Stimulated activated CD8-positive, alpha-beta memory T cell treated with anti-CD3 and anti-CD28 coated beads, Interleukin-15, amount 100 ng/mL, for 24 hours (primary cell): ENCODE measurements at places on chromosomes 11 and 22.

GRCh38 chr11:73743045-73743444 lies 17.8 kb downstream of the RAB6A start:
- no peak for DNase-seq

DNA sequence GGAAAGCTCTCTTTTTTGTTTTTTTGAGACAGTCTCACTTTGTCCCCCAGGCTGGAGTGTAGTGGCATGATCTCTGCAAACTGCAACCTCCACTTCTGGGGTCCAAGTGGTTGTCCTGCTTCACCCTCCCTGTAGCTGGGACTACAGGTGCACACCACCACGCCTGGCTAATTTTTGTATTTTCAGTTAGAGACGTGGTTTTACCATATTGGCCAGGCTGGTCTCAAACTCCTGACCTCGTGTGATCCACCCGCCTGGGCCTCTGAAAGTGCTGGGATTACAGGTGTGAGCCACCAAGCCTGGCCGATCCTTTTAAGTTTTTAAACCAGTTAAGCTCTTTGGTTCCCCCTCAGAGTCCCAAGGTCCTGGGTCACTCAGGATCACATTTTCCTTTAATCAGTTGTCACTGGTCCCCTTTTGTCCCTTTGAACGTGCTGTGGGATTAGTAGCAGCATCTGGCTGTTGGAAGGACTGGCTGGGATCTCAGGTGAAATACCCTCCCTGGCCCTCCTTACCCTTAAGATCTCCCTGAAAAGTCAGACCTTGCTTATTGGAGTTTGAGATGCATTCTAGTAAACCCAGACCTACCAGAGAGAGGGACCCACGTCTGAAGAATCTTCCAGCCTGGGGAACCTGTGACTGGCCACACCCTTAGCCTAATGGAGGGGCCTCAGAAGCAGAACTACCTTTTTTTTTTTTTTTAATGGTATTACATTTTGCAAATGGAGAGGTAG lies 8.1 kb downstream of the MALAT1 start:
- no peak for DNase-seq

DNA sequence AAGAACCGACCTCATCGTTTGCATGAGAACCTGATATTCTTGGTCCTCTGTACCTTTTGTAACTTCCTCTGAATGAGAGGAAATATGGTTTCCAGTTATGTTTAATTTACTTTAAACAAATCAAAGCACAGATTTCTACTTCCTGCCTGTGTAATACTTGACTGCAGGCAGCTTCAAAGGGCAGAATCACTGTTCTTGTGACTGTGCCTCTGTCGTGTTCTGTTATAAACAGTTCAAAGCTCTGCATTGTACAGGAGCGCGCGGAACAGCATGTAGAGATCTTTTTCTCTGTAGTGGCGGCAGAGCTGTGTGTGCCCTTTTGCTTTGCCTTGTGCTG lies 73.2 kb upstream of the CLDN5 start:
- DNase-seq: no peak

GRCh38 chr11:117300283-117300663 lies 9.1 kb downstream of the BACE1-AS start:
- DNase-seq: no peak
